ENCODE measurements at places on chromosomes 7 and 10. TPM values are rescaled to one million over a fixed set of nuclear protein-coding genes. Genes with fewer than 3 reads are reported as not detected.

MYOZ1 gene
- 19.5 TPM for total RNA-seq

ZNF107 gene
- 2.6 TPM for total RNA-seq

PAX4 gene
- not detected for total RNA-seq

WDFY4 gene
- 1.4 TPM for total RNA-seq

SLC26A3 gene
- not detected for total RNA-seq

HECW1 gene
- not detected for total RNA-seq

All from right cardiac atrium (tissue), 5 donors.